ENCODE measurements at places on chromosomes 6 and 20.

DNA sequence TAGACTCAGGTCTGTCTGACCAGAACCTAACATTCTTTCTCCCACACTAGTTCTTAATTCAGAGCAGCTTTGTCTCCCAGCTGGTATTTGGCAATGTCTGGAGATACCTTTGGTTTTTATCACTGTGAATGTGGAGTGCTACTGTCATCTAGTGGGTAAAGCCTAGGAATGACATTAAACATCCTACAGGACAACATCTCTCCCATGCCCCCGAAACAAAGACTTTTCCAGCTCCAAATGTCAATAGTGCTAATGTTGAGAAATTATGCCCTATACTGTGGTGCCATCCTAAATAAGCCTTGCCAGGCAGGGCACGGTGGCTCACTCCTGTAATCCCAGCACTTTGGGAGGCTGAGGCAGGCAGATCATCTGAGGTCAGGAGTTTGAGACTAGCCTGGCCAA, 4.2 kb upstream of the TTPAL start:
- no peak for DNase-seq

- DNase-seq = no peak
These were observed 178.4 kb downstream of the TSHZ2 start for GRCh38 chr20:53150532-53150931.

DNA sequence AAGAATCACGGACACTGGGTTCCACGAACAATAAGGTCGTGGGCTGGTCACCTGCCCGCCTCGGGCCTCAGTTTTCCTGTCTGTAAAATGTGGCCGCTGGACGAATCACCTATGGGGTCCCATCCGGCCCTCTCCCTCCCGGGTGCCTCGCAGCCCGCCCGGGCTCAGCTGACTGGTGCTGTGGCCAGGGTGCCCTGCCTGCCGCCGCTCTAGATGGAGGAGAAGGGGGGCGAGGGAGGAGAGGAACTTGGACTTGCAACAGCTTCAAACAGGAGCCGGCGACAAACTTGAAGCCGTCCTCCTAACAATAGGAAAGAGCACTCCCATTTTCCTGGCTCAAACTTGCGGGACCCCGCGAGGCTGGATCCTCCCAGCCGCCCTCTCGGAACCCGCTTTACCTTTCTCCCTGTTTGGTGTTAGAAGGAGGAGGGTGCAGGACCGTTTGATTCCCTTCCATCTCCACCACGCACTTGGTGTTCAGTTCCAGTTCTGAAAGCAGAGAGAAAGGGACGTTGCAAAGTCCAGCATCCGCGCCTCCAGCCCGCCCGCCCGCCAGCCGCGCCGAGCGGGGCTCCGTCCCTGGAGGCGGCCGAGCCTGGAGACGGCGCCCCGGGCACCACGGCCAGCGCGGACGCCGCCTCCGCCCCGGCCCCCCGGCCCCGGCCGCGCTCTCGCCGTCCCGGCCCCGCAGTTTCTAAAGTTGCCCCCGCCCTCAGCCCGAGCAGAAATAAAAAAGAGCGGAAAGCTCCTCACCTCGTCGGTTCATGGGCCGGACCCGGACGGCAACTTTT, 584 bp downstream of the KIF13A start:
- DNase-seq = no peak

DNA sequence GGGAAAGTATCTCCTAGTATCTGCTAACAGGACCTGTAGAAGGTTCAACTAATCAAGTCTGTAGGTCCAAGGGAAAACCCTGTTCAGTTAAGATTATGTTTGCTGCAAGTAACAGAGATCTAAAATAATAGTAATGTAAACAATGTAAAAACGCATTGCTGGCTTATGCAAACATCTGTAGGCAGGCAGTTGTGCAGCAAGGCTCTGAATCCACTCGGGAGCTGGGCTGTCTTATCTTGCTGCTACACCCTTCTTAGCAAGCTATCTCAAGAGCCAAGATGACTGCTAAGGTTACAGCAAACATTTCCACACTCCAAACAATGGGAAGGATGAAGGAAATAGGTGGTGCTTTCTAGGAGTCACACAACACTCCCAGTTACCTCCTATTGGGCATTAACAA, 397.3 kb upstream of the NRSN1 start:
- DNase-seq = no peak

- peak; percentile 89 for DNase-seq
These were observed at the start of gene SYNJ2 for GRCh38 chr6:157981395-157982101. Gene SYNJ2 (plus strand): TSS chr6:157981863. CDS start chr6:157981962, 99 bp downstream.

DNA sequence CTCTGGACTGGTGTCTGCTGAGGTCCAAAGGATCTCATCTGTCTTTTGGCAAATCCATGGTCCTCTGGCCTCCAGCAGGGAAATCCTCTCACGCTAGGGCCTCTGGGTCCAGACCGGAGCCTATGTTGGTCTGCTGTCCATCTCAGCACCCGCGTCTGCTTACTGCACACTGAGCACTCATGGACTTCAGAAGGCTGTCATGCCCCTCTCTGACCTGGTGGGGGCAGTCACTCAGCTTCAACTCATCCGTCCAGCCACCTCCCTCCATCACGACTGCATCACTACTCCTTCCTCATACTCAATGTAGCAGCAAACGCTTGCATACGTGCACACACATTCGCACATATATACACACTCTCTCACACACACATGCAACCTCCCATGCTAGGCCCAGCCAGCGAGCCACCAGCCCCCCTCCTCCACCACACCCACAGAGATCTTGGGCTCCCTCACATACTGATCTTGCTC, 33.3 kb downstream of the GABRR2 start:
- peak; percentile 77 for DNase-seq

GRCh38 chr6:92495242-92495641, 924.1 kb downstream of the EPHA7 start:
- no peak for DNase-seq

DNA sequence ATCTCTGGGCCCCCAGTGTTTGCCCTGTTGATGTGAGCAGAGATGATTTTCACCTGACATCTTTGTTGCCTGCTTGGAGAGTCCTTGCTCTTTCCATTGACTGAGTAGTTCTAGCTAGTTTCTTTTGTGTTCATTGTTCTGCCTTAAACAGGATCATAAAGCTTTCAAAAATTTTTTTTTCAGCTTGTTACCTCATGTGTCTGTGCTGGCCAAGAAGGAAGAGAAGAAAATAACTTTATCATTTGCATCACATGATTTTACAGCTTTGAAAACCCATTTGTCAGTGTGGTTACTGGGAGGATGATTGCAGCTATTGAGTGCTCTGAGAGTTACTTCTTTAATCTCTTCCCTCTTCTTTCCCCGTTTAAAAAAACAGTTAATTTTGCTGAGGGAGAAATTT, 16.0 kb downstream of the FOXO3 start:
- DNase-seq = no peak

DNA sequence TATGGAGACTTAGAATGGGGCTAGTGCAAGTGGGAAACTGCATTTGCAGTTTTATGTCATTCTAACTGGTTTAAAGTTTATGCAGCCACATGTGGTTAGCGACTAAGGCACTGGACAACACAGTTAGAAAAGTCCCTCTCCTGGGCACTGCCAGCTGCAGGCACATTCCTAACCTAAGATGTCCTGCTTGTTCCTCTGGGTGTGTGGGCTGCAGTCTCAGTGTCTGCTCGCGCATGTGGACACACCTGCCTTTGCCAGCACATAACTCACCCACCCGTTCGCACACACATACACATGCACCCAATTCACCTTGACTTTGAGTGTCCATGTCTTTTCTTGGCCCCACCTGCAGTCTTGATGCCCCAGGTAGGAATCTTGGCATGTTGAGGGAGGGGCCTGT, 18.5 kb upstream of the SLC22A2 start:
- DNase-seq = no peak

DNA sequence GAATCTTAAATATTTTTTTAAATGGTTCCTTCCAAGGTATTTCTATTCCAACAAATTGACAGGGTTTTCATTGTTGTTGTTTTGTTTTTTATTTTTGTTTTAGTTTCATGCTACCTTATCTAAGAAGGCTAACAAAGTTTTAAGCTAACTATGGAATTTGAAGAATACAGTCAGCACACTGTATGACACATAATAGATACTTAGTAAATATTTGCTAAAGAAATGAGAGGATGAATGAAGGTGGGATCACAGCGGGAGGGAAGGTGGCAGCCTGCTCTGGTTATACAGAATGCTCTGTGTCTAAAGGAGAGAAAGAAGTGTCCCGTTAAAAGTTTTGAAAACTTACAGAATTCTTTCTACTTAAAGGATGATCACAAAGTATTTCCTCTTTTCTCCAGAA, 43.7 kb upstream of the DST start:
- no peak for DNase-seq

DNA sequence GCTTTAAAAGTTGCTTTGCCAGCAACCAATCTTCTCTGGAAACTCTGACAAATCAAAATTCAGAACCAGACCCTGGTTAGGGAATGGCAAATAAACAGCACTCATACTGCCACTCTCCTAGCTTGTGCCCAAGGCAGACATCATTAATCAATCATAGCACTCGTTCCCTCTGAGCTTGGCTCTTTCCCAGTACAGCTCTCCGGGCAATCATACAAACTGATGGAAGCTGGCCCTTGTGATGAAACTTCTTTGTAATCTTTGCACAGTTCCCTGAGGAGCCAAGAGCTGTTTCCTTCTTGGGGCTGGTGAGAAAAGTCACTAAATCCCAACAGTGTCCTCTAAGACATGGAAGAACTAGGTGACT, 34.7 kb downstream of the KIAA1755 start:
- no peak for DNase-seq

DNA sequence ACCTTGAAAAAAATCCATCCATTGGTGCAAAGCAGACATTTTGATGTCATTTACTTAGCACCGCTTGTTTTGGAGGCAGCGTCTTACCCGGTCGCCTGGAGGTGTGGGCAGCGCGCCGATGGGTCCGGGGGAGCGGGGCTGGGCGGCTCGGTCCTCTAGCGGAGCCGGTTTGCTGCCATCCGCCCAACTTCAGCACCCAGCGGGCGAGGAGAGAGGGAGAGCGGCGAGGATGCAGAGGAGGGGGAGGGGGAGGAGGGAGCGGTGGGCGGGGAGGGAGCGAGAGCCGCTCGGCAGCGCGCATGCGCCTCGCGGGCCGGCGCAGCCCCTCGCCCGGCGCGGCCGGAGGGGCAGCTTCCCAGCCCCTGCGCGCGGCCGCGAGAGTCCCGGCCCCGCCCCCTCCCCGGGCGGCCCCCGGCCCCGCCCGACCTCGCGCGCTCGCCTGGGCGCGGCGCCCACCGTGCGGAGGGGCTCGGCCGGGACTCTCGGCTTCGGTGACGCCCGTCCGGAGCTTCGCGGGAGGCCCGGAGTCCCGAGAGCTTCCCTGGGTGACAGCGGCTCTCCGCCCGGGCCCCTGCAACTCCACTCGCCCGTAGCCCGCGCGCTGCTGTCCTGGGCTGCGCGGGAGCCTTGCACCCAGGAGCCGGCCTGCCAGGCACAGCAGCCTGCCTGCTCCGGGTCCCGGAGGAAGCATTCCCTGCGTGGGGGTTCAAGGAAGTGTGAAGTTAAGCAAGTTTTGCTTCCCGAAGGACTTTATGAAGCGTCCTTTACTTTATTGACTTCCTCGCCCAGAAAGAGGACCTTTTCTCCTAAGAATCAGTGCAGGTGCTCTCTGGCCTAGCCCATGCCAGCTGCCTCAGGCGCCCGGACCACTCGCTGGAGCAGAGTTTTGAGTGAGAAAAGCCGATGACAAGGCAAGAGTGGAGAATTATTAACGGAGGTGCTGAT, at the start of gene RGS17:
Gene RGS17, minus strand, starts transcription at position 246 of the 945 bp plus-strand sequence. CDS start 87,264 bp downstream, outside the sequence.
- peak; percentile 49 for DNase-seq

DNA sequence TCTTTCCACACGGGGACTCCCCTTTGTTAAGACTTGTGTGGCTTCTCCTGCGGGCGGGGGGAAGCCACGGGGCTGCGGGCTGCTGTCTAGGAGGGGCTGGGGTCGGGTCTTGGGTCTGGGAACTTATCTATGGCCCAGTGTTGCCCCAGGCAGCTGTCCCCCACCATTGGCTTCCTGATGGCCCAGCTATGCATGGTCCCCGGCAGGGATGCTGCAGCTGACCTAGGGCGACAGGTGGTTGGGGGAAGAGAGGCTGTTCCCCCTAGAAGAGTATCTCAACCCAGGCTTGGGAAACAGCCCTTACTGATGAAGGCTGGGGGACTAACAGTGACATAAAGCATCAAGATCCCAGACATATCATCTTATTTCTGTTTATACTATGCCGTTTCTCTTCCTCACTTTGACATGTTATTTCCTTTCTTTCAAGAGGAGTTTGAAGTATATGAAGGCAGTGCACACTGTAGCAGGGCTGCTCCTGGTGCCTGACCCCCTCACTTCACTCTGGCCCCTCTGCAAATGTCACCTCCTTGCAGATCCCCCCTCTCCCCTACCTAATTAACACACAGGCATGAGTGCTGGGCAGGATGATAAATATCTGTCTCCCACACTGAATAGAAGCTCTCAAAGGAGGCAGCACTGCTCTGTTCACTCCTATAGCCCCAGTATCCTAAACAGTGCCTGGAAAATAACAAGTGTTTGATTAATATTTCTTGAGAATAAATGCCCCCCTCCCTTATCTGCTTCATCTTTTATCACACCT, 87.0 kb downstream of the HIVEP2 start:
- peak; percentile 40 for DNase-seq

- DNase-seq = no peak
These were observed 34.8 kb downstream of the BLOC1S5 start for GRCh38 chr6:8029243-8029870.

GRCh38 chr20:3710703-3711483, 1.5 kb downstream of the SIGLEC1 start:
- peak; percentile 82 for DNase-seq

DNA sequence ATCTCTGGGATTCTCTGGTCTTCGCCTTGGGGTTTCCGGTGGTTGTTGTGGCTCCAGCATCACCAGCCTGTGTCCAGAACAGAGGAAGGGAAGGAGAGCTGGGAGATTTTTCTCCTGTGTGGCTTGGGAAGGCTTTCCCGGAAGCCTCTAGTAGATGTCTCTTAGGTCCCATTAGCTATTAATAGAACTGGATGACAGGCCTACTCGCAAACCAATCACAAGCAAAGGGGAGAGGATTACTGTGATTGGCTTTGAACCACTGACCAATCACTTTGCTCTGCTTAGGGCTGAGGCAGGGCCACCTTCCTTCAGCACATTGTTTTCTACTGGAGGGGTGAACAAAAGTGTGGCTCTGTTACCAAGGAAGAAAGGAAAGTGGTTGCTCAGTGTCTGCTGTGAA, 203.4 kb upstream of the SULF2 start:
- no peak for DNase-seq

DNA sequence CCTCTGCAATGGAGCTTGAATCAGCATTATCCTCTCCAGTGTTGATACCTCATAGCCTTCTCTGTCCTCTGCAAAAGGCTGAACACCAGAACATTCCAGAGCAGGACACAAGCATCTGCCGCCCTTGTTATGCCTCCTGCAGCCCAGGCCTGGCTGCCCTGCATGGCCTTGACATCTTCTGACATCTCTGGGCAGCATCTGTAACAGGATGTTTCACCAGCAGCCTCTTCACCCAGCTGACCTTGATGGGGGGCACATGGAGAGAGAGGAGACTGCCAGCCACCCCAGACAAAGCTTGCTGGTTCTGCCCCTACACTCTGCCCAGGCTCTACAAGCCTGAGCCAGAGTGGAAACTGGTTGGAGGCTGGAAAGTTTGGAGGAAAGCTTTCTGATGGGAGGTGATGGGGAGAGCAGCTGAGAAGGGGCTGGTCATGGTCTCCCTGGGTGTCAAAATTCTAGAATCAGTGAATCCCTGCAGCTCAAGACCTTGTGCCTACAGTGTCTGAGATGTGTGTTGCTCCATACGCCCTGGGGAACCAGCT, 145.1 kb downstream of the MRPL14 start:
- DNase-seq = no peak

- no peak for DNase-seq
These were observed 68.5 kb downstream of the PDSS2 start for GRCh38 chr6:107390685-107391435.

GRCh38 chr6:138966870-138967269, 21.2 kb downstream of the REPS1 start:
- DNase-seq = no peak

GRCh38 chr6:9172096-9172495, 736.8 kb upstream of the SLC35B3 start:
- no peak for DNase-seq

Measured in activated CD4-positive, alpha-beta memory T cell treated with anti-CD3 and anti-CD28 coated beads for 36 hours (primary cell).